ENCODE measurements at places on chromosomes 12 and 14.

DNA sequence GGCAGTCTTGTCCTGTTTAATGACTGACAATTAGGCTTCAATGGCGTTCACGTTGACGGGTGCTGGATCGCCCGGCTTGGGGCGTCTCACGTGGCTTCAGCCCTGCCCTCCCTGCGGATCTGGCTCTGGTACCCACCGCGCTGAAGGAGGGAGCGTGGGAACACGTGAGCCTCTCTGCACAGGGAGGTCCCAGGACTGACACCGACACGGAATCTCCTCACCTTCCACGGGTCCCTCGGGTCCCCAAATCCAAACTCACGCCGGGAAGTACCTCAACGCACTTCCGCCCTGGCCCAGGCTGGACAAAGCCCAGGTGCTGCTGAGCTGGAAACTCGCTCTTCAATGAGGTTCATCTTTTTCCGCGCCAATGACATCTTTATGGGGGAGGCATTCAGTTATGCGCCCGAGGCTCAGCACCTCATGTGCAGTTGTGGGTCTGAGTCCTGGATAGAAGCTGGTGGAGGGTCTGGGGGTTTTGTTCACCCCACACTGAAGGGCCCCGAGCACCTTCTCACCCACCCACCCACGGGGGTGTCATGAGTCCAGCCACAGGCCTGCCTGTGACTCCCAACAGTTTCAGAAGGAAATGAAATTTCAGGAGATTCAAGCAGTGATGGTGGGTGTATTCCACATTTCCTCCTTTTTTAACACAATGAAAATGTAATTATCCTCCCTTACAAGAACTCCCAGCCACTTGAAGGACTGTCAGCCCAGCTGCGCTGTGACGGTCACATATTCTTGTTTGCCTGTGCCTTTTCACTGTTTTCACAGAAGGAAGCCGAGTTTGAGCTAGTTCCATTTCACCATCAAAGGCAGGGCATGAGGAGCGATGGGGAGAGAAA lies 251.7 kb upstream of the SFSWAP start:
- no peak for DNase-seq

GRCh38 chr14:91035855-91036254 lies 24.6 kb downstream of the RPS6KA5 start:
- DNase-seq, result no peak

GRCh38 chr14:33279865-33280264 lies 341.2 kb downstream of the NPAS3 start:
- no peak for DNase-seq

- no peak for DNase-seq
These were observed 66.4 kb downstream of the ATXN2 start for GRCh38 chr12:111532751-111533150.

DNA sequence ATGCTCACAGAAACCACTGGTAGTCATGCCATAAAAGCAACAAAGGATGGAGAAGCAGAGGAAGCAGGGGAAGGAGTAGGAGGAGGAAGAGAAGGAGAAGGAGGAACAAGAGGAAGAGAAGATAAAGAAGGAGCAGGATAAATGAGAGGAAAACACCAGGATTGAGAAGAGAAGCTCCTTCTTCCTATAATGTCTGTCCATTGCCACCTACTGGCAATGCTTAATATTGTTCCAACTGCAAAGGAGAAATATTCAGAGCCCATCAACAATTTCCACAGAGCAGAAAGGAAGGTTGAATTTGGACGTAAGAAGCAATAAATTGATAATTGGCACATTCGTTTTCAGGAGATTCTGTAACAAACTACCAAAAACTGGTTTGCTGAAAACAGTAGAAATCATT lies 898.4 kb downstream of the SLC16A7 start:
- DNase-seq, result no peak

- DNase-seq, result no peak
These were observed 47.0 kb downstream of the ESR2 start for GRCh38 chr14:64247195-64247594.

GRCh38 chr12:71938728-71939385 lies at the start of gene TPH2:
TPH2 (plus strand) TSS chr12:71938845; CDS start chr12:71938987, 142 bp downstream.
- DNase-seq, result peak; percentile 18

DNA sequence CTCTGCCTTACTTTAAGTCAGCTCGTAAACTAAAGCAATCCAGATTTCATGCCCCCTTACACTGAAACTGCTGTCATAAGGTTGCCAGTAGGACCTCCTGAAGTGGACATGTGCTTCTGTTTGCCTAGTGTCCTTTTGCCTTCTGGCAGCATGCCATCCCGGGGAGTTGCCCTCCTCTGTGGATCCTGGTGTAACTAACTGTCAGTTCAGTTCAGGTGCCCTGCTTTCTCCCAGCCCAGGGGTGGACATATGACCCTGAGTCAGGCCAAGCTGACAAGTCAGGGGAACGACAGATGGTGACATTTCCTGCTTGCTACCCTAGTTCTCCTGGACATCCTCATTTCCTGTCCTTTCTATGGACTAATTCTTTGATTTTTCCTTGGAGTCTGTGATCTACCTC lies 25.6 kb downstream of the AKAP6 start:
- DNase-seq, result no peak

DNA sequence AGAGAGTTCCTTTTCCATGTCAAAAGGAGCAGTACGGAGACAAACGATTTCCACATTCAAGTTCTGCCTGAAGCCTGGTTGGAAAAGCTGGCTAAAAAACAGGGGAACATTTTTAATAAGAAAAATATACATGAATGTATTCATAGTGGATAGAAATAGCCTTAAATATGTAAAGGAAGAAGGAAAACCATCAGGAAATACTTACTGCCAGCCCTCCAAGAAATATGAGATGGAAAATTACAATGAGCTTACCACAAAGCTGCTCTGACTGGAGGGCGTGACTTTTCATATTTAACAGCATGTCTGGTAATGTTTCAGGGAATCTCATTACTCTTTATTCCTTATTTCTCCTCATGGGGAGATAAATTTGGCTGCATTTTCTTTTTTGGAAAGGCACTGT lies 75.9 kb upstream of the ZDHHC17 start:
- DNase-seq, result no peak

GRCh38 chr12:26633591-26634210 lies 199.3 kb downstream of the ITPR2 start:
- no peak for DNase-seq

GRCh38 chr12:100154474-100155247 lies 12.0 kb upstream of the BLTP3B start:
- peak; percentile 53 for DNase-seq

GRCh38 chr12:53171725-53172329 lies 8.7 kb upstream of the ZNF740 start:
- DNase-seq, result no peak

GRCh38 chr14:20652996-20653975 lies 11.8 kb upstream of the OR6S1 start:
- DNase-seq, result peak; percentile 23

DNA sequence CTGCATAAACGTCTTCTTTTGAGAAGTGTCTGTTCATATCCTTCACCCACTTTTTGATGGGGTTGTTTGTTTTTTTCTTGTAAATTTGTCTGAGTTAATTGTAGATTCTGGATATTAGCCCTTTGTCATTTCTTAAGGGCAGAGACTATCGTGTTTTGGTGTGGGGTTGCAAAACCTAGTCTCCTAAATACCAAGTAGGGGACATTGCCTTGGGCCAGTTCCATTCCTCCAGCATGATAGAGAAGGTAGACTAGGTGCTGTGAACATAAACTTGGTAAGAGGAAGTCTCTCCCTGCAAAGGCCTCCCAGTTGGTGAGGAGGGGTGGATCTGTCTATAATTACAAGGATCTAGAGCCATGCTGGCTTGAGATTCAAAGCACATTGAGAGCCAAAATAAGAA lies 390.7 kb downstream of the VRK1 start:
- no peak for DNase-seq

DNA sequence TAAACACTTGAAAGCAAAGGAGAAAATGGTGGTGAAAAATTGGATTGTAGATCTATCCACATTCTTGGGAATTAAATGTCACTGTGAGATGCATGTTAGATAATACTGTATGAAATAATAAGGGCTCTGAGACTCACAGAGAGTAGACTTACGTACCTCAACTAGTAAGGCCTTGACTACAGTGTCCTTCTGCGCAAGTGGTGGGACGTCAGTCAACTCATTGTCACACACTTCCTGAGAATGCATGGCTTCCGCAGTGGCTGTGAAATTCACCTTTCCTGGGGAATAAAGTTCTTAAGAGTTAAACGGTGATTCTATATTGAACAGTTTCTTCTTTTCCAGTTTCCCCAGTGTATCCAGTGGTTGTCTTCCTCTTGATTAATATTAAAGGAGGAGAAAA lies 32.6 kb upstream of the PZP start:
- DNase-seq, result no peak

DNA sequence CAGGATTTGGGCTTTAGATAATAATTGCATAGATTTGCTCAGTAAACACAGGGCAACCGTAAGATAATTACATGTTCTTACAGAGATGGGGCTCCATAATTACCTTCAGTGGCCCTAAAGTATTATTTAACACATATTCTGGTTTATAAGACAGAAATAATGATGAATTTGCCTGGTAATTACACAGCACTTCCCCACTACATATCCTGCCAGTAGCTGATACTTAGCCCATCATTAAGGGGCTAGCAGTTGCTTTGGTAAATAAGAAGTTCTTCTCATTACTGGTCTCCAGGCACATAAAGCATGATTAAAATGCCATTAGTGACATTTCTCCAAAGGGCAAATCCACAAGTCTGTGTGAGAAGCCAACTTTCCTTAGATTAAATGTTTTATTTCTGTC lies 158.7 kb downstream of the NUAK1 start:
- no peak for DNase-seq

- DNase-seq, result no peak
These were observed 627.4 kb downstream of the DIO2 start for GRCh38 chr14:79583738-79584408.

GRCh38 chr12:42166501-42166900 lies 21.8 kb upstream of the GXYLT1 start:
- no peak for DNase-seq

- no peak for DNase-seq
These were observed 56.3 kb downstream of the ASCL1 start for GRCh38 chr12:103013741-103014300.

DNA sequence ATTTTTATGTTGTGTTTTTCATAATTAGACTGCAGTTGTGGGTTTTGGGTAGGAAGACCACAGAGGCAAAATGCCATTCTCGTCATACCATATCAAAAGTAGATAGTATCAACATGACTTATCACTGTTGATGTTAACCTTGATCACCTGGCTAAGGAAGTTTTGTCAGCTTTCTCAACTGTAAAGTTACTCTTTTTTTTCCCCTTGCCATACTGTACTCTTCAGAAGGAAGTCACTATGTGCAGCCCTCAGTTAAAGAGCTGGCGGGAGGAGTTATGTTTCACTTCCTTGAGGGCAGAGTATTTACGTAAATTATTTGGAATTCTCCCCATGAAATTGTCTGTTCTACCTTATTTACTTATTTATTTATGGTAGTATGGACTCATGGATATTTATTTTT lies 78.7 kb downstream of the PRORP start:
- DNase-seq, result no peak

GRCh38 chr12:54631551-54631950 lies 3.1 kb downstream of the LACRT start:
- DNase-seq, result no peak

GRCh38 chr12:48189331-48190125 lies 6.1 kb downstream of the CCDC184 start:
- peak; percentile 59 for DNase-seq

Data from CD4-positive, alpha-beta memory T cell (primary cell).